ENCODE measurements at places on chromosomes 5 and 9.
A peak's percentile ranks its signal among the peaks of the same experiment; 100 is the strongest.

DNA sequence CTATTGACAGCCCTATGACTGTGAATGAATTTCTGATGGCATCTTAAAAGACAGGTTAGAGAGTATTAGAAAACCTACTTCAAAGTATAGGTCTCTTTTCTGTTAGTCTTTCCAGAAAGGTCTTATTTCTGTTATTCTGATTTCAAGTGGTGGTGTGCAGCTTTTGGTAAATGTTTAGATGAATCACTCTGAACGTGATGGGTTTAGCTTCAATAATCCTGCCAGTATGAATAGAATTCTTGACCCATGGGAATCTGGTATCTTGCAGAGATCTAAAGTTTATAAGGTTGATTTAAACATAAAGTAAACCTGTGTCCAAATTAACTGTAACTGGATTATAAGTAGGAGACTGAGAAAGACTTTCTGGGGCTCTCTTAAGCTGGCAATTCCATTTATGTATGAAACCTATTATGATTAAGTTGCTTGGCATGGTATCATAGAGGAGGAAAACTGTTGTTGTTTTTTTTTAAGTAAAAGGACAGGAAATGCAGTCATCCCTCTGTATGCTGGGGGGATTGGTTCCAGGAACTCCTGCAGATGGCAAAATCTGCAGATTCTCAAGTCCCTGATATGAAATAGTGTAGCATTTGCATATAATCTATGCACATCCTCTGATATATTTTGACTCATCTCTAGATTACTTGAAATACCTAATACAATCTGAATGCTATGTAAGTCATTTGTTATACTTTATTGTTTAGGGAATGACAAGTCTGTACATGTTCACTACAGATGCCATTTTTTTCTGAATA lies 77.0 kb upstream of the ADAMTS19 start:
- no peak for DNase-seq

GRCh38 chr9:97491216-97491999 lies 10.1 kb upstream of the TMOD1 start:
- DNase-seq: no peak

- no peak for DNase-seq
Measured at GRCh38 chr9:114300846-114301797, 21.8 kb upstream of the ORM1 start.

DNA sequence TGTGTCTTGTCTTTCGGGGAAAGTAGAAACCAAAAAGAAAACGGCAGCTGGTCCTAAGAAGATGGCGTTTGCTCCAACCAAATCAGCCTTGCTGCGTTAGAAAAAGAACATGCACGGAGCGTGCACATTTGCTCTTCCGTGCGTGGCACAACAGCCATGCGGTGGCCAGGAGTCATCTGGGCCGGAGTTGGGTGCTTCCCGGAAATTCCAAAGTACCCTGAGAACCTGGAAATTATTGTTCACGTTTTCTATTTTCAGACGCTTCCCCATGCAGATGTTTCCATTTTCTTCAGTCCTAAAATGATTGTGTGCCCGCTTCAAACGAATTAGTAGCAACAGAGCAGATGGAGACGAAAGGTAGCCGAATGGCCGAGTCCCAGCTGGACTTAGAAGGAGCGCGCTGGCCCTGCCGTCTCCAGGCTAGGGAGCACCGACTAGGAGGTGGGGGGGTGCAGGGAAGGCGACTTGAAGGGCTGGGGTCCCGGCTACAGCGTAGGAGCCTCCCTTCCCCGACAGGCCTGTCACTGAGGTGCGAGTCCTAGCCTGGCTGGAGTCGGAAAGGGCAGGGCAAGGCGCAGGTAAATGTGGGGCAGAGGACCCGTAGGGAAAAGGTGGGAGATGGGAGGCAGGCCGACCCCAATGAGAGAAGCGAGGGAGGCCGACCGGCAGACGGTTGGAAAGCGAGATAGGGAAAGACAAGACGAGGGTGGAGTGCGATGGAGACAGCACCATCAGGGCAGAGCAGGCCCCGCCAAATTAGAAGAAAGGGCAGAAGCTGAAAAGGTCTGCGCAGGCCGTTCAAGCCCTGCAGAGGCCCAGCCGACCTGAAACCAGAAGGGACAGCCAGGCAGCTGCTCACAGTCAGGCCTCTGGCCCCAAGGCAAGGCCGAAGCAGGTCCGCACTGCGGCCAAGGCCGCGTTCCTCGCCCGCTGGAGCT lies 1.4 kb downstream of the BARX1 start:
- DNase-seq: no peak

- no peak for DNase-seq
Measured at GRCh38 chr5:40676613-40677343, 2.9 kb upstream of the PTGER4 start.

DNA sequence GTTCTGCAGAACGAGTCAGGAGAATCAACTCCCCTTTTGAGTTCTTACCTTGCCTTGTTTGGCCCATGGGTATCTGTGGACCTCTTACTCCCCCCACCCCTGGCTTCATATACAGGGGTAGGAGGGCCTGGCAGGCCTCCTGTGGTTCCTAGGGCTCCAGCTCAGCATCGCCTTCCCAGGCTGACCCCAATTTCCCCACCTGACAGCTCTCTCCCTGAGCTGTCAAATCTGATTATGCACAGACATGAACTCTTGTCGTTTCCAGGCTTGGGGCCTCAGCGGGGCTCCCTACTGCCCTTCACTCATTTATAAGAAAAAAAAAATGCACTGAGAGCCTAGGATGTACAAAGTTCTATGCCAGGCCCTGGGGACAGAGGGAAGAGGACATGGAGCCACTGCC lies 67.9 kb downstream of the PTPN3 start:
- no peak for DNase-seq

DNA sequence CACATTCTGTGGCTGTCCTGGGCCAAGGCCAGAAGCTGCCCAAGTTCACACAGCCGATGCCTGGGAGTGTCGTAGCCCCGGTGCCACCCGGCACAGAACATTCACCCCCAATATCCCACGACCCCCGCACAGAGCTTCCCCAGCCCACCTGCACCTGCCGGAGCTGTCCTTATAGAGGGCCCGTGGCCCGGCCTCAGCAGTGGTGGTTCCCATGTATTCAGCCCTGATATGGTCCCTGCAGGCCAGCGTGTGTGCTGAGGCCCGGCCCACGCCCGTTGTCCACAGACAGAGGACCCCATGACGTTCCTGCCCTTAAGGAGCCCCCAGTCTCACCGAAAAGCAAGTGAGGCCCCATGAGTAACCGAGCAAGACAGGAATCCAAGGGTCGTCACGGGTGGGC lies 5.3 kb upstream of the GFI1B start:
- no peak for DNase-seq

DNA sequence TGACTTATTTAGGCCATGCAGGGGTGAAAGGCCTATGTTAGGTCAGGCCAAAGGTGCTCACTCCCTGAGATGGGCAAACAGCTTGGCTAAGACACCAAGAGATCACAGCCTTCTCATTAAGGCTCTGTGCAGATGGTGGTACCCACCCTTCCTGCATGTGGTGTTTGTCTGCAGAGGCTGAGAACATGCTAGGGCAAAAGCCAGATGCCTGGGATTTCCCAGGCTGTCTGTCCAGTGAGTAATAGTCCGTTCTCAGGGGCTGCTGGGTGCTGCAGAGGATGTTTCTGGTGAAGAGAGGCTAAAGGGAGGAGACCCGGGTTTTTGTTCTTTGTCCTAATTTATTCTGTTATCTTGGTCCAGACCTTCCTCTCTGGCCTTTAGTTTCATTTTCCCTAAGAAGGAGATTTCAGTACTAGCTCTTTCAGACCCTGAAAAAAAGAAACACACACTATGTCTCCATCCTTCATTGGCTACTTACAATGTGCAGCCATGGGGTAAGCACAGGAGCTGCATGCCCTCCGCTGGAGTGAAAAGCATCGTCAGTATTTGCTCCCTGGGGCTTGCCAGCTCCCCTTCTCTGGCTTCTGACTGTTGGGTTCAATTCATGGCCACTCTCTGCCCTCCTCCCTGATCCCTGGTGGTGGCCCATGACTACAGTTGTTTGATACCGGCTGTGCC lies 23.4 kb upstream of the GLRA1 start:
- no peak for DNase-seq

- DNase-seq: no peak
Measured at GRCh38 chr5:150263801-150264621, 25.6 kb downstream of the CAMK2A start.

DNA sequence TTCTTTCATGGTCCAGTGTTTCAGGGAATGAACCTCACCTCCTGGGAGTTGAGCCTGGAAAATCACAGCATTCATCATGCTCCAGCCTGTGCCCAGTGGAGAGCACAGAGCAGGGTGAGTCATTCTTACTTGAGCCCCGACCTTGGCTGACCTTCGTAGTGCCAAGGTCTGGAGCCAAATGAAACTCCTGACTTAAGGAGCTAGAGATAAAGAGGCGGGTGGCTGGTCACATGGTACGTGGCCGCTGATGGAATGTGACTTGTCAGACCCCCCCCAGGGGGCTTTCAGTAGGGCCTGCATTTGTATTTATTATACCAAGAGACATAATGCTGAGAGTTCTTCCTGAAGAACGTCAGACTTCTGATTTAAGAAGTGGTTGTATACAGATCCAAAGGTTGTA lies 15.0 kb upstream of the PIP5K1B start:
- DNase-seq: no peak

DNA sequence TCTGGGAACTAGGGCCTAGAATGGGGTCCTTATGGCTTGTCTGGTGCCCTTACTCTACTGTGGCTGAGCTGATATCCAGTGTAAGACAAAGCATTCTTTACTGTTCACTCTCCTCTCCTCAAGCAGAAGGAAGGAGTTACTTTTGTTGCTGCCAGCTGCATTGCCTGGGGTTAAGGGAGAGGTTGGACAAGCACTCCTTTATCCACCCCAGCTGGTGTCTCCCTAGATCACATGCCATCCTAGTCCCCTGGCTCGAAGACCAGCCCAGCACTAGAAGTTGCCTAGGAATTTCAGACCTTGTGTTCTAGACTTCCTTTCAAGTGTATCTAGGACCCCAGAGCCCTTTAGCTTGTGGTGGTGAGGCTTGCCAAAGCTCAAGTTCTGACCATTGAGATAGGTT lies 1051.5 kb upstream of the C9orf72 start:
- DNase-seq: no peak

DNA sequence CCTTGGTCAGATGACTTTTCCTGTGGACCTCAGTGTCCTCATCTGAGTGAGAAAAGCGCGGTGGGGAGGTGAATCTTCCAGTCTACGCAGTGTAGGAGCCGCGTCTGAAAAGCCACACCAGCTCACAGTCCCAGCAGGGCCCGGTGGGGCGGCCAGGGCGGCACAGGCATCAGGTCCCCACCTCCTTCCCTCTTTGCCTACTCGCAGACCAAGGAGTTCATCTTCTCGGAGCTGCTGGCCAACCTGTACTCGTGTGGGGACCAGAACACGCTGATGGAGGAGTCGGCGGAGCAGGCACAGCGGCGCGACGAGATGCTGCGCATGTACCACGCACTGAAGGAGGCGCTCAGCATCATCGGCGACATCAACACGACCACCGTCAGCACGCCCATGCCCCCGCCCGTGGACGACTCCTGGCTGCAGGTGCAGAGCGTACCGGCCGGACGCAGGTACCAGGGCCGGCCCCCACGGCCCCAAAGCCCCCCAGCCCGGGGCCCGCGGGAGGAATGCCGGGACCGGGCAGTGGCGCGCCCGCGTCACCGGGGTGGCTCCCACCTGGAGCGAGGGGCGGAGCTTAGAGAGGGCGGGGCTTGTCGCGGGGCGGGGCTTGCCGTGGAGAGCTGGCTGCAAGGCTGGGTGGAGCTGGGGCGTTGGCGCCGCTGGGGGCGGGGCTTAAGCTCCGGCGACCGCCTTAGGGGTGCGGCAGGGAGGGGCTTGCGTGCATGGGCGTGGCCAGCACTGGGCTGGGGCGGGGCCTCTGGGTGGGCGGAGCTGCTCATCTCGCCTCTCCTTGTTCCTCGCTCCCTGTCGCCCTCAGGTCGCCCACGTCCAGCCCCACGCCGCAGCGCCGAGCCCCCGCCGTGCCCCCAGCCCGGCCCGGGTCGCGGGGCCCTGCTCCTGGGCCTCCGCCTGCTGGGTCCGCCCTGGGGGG lies 25.6 kb downstream of the GOLGA2 start:
- DNase-seq: peak; percentile 52

Data from muscle of arm (tissue), 14 donors.